Activated T-helper 9 cell treated with anti-CD3 and anti-CD28 coated beads, Interleukin-2, amount 50 U/mL, for 16 hours (primary cell): ENCODE measurements at places on chromosomes 6 and 20.

DNA sequence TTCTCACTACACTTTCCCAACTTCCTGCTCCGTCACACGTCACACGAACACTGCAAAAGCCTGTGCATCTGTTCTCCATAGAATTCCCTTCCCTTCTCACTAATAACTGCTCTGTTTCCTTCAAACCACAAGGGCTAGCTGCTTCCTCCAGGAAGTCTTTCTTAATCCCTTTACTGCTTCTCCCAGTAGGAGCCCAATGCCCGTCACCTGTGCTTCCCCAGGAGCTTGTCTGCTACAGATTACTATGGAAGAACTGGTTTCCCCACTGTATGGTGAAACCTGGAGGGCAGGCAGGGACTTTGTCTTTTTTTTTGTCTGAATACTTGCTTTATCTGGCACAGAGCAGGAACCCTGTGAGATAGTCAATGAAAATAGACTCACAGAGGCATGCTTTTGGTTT, 444.7 kb upstream of the MAP3K7 start:
- no peak for DNase-seq

GRCh38 chr6:48476257-48476656, 365.3 kb upstream of the PTCHD4 start:
- DNase-seq: no peak

DNA sequence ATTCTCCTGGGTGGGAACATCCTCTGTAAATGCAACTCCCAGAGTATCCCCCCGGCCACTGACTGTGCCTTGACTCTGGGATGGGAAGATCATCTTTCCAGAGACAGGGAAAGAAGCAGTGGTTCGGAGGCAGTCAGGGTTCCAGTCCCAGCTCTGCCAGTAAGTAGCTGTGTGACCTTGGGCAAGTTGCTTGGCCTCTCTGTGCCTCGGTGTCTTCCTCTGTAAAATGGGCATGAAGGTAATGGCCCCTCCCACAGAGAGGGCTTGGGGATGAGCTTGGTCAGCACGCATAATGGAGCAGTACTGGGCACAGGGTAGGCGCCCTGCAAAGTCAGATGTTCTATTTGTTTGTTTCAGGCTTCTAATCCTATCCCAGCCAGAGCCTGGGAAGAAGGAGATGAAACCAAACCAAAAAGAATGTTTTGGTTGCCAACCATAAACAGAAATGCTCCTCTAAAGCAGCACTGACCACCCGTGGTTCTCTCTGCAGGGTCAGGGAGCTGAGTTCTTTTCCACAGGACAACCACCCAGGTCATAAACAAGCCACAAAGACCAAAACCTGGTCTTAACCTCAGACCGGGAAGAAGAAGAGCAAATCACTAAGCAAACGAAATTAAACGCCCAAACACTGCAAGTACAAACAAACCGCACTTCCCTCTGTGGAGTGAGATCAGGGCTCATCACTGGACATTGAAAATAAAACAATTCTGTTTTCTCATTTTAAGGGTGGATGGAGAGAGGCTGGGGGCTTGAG, 381.0 kb upstream of the SULF2 start:
- DNase-seq: no peak

- no peak for DNase-seq
Observed at GRCh38 chr20:62142252-62143080, 728 bp downstream of the PSMA7 start.

- no peak for DNase-seq
Observed at GRCh38 chr6:159754959-159755914, 6.6 kb upstream of the ACAT2 start.

GRCh38 chr6:166862287-166862977, 93.9 kb downstream of the RNASET2 start:
- peak; percentile 9 for DNase-seq

GRCh38 chr6:91540902-91541301, 954.0 kb upstream of the MAP3K7 start:
- DNase-seq: no peak

- DNase-seq: no peak
Observed at GRCh38 chr20:45840700-45841198, 7.2 kb downstream of the SNX21 start.

GRCh38 chr6:45880159-45880558, 135.5 kb downstream of the CLIC5 start:
- no peak for DNase-seq

DNA sequence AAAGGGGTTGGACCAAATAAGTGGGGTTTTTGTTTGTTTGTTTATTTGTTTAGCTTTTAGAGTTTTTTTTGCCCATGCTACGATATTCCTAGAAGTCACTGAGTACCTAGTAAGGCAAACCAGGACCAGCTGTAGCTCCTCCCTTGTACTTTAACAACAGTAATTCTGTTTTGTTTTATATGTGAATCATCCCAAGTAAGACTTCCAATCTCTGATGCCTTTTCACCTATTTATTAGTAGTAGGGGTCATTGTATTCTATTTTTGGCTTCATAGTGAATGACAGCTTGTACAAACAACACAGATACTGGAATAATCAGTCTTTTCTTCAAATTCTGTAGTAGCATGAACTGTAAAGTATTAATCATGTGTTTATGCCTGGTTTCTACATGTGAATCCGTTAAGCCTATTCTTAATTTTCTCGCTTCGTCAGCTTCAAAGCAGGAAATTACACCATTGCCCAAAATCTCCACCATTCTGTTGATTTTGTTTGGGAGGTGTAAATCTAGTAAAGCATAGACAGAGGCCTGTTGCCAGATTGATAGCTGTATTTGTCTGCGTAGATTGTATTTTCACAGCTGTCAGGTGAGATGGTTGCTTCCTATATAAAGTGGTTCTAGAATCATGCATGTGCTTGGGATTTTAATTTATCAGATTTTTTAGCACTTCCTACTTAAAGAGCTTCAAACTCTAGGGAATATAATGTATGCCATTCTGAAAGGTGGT, 151.5 kb upstream of the FLRT3 start:
- no peak for DNase-seq

- no peak for DNase-seq
Observed at GRCh38 chr6:168096271-168096764, 17.3 kb upstream of the FRMD1 start.

- DNase-seq: no peak
Observed at GRCh38 chr6:90877616-90878015, 290.7 kb upstream of the MAP3K7 start.

DNA sequence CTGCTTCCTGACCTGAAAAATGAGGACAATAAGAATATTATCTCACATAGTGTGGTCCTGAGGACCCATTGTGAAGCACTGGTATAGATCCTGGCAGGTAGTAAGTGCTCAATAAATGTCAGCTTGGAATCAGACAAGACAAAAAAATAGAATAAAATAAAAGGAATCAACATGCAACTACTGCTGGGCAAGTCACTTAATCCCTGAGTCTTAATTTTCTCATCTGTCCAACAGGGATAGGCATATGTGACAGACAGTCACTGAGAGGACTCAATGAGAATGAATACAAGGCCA, 38.0 kb upstream of the PIM1 start:
- no peak for DNase-seq

DNA sequence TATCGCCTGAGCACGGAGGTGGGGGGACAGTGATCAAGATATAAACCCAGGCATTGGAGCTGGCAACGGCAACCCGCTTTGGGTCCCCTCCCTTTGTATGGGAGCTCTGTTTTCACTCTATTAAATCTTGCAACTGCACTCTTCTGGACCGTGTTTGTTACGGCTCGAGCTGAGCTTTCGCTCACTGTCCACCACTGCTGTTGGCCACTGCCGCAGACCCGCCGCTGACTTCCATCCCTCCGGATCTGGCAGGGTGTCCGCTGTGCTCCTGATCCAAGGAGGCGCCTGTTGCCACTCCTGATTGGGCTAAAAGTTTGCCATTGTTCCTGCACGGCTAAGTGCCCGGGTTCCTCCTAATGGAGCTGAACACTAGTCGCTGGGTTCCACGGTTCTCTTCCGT, 48.9 kb upstream of the CD83 start:
- no peak for DNase-seq

GRCh38 chr6:2940851-2941250, 30.5 kb downstream of the SERPINB6 start:
- DNase-seq: no peak

DNA sequence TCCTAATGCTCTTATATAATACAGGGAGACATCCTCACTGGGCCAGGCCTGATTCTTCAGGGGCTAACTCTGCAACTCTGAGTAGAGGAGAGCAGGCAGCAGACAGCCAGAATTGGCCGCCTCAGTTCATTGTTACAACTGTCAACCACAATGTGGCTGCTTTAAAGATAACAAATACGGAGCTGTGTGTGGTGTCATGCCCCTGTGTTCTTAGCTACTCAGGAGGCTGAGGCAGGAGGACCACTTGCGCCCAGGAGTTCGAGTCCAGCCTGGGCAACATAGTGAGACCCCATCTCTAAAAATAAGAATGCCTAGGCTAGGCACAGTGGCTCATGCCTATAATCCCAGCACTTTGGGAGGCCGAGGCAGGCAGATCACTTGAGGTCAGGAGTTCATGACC, 34.3 kb downstream of the CEP250 start:
- DNase-seq: no peak

DNA sequence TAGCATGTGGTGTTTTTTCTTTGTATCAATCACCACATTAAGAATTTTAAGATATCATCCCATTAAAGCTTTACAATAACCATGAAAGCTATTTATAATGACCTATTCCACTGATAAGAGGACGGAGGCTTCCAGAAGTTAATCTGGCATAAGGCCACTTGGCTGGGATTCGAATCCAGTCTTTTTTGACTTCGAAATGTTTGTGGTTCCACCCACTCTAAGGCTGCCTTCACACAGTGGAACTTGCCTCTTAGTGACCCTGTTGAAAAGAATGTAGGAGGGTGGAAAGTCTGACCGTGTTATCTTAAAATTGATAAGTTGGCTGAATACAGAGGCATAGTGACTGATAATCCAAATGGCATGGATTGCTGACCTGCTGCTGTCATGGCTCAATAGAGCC, 959.7 kb downstream of the KIF16B start:
- DNase-seq: no peak

DNA sequence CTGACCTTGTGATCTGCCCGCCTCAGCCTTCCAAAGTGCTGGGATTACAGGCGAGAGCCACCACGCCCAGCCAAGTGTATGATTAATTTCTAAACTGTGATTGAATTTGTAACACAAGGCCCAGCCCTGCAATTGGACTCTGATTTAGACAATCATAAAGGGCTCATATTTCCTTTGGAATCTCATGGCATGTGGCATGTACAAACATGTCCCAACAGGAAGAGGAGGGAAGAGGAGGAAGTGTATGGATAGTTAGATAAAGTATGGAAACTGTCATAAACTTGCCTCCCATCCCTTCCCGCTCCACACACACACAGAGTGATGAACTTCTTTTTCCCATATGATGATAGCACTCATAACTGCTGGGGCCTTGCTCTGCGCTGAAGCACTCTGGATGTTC, 27.2 kb upstream of the QKI start:
- DNase-seq: no peak

- DNase-seq: no peak
Observed at GRCh38 chr6:53179961-53180651, 31.5 kb upstream of the GCM1 start.

- no peak for DNase-seq
Observed at GRCh38 chr6:106724848-106725247, 95.5 kb downstream of the QRSL1 start.

- DNase-seq: no peak
Observed at GRCh38 chr20:48652961-48653705, 174.7 kb downstream of the PREX1 start.

GRCh38 chr6:131182991-131183425, 47.7 kb downstream of the AKAP7 start:
- DNase-seq: no peak

DNA sequence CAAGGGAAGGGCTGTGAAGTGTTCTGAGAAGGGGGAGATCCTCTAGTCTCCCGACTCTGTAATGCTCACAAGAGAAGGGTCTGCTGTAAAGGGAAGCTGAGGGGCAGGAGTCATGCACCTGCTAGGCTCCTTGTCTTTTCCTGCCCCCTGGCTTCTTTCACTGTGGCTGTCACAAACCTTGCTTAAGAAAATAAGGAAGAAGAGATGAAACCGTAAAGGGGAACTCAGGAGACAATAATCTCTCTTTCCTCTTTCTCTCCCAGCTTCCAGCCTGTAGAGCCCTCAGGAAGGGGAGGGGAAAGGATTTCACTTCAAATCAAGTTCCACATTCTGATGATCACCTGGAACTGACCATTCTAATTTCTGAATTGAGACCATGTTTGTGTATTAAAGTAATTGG, 26.3 kb downstream of the SLC13A3 start:
- DNase-seq: no peak
